ENCODE measurements at places on chromosomes 6 and 20. TPM values are rescaled to one million over a fixed set of nuclear protein-coding genes. Genes with fewer than 3 reads are reported as not detected.

Gene LPA
- not detected for total RNA-seq

Gene CPNE1
- total RNA-seq, result 253 TPM

Gene OR2B6
- total RNA-seq, result not detected

Gene MYBL2
- 80.3 TPM for total RNA-seq

All from activated CD4-positive, alpha-beta memory T cell treated with anti-CD3 and anti-CD28 coated beads for 36 hours (primary cell).